WTC11 (cell line): ENCODE measurements at places on chromosomes 4 and X.

DNA sequence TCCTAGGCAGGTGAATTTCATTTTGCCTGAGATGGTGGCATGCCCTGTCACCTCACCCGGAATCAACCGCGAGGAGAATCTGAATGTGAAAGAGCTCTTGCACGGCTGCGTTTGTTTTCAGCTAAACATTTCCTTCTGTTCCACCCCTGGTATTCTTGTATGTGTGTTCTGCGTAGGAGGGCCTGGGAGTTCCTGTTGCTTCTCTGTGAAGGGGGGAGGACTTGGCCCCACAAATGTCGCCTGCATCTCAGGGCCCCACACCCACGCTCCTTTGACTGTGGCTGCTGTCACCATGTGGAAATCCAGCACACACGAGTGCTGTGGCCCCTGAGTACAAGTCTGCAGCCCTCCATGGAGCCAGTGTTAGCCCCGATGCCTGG is 45.8 kb upstream of the CLCN4 start:
- DNase-seq, result no peak

DNA sequence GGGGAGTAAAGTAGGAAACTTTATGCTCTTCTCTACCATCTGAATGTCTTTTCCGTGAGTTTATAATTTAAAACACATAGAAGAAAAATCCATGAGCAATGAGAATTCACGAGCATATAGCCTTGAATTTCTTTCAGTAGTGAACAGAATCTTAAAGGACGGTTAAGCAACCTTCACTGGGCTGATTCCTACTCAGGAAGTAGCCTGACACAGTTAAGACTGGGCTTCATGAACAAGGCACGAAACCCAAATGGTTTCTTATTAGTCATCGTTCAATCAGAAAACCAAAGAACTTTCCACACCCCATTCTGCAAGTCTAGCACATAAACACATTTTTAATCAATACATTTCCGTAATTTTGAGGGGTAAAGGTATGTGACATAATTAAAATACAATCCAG is 95.8 kb downstream of the SH3KBP1 start:
- no peak for DNase-seq

DNA sequence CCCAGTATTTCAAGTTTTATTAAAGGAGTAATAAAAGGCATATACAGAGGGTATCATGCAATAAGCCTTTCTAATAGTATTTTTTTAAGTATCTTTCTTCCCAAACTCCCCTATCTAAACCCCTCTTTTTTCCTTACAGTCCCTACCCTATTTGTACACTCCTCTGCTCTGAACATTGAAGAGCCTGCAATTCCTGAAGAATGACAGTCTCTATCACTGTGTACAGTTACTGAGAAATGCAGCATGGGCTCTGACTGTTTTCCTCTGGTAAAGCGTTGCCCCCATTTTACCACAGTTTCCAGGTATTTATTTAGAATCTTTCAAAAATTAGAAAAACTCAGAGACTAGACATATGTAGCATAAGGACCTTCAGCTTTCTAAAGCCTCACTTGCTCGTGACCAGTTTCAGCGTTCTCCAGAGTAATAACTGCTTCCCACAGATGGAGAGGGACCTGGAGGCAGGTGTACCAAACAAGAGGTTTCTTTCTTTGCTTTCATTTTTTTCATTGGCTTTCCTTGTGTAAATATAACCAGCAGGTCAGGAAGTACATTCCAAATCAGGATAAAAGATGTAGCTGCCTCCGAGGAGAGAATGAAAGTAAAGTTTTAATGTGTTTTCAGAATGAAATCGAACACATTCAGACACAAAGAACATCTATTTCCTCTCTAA is 230.8 kb downstream of the CFAP299 start:
- no peak for DNase-seq

GRCh38 chr4:183503497-183504063 is 1.3 kb upstream of the ING2 start:
- DNase-seq, result no peak

DNA sequence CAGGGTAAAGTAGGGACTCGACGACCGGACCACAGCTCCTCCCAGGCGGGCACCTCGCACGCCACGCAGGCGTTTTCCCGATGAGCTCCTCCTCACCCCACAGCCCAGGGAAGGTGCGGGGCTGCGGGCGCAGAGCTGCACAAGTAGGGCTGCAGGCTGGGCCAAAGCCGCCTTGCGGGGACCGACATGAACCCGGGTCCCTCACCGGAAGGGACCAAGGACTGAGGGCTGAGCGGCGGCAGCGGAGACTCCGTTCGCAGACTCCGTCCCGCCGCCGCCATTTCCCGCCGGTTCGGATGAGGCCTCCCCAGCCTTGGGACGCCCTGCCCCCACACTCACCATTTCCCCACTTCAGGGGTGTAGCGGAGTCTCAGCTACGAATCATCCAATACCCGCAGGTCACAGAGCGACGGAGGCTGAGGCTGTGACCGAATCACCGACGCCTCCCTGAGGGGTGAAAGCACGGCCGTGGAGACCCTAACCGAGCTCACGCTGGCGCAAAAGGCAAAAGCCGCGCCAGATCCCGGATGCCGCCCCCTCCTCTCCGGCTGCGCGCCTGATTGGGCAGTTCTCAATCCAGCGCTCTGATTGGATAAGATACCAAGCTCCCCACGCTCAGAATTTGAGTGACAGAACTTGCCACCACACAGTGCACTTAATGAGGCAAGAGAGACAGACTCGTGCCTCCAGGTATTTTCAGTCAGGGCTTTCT is at the start of gene ZNF732:
ZNF732 (minus strand) TSS at position 506 of the 712 bp plus-strand sequence; CDS start at position 342, 164 bp downstream.
- DNase-seq, result peak; percentile 89

DNA sequence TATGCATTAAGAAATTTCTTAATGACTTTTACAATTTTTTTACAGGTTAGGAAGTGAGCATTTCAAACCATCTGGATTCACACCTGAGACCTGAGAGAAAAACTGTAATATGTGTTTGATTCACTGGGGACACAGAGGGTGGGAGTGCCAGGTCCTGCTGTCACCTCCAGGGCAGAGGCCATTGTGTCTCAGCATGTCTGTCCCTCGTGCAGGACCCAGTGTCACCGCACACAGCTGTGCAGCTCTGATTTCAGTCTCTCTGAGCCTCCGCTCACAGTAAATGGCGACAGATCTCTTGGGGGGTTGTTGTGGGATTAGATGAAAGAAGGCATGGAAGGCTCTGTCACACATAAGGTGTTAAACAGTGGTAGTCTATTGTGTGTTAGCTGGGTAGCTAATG is 23.0 kb upstream of the CLDN24 start:
- DNase-seq, result no peak

- no peak for DNase-seq
These were observed 157.6 kb upstream of the C1QTNF7 start for GRCh38 chr4:15270201-15270600.

DNA sequence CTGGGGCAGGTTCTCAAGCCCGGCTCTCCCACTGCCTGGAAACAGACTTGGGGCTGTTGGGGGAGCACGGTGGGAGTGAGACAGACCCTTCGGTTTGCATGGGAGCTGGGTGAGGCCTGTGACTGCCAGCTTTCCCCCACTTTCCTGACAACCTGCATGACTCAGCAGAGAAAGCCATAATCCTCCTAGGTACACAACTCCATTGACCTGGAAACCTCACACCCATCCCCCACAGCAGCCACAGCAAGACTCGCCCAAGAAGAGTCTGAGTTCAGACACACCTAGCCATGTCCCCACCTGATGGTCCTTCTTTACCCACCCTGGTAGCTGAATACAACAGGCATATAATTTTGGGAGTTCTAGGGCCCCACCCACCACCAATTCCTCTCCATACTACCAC is 57.6 kb upstream of the UBQLN2 start:
- no peak for DNase-seq

GRCh38 chr4:11702886-11703557 is 274.3 kb upstream of the HS3ST1 start:
- DNase-seq, result no peak

- DNase-seq, result no peak
These were observed 114.9 kb downstream of the EFHC2 start for GRCh38 chrX:44228621-44229020.

- peak; percentile 19 for DNase-seq
These were observed 5.4 kb upstream of the SH3BP2 start for GRCh38 chr4:2787230-2788100.

GRCh38 chrX:48761674-48762471 is at the start of gene GLOD5:
Gene GLOD5 (plus strand): TSS chrX:48761747. CDS start chrX:48761791, 44 bp downstream.
- peak; percentile 76 for DNase-seq

DNA sequence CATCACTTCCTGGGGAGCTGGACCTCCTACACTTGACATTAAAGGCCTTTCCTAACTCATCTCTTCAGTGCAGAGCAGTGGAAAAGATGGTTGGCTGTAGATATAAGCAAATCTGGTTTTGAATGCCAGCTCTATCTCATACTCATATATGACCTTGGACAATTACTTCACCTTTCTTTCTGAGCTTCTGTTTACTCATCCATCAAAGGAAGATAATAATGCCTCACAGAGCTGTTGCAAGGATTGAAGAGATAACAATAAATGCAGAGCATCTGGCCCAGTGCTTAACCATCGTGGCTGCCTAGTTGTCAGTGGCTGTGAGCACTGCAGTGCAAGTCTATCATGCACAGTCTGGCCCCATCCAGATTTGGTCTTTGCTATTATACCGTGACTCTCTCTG is 148.1 kb upstream of the EOLA2 start:
- DNase-seq, result no peak

DNA sequence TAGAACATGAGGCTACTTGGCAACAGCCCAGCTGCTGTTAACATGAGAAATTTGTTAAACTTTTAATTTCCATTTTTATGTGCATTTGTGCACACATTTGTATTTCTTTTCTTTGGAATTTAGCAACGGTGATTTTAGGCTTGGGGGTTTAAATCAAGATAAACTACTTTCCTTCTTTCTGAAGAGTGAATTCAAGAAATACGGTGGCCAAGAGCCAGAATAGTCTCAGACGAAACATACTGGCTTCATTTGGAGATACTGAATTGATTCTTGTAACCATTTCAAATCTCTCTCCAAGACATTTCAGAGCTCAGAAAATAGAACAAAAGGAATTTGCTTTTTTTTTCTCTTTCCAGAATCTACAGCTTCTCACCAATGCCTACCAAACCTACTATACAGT is 134.1 kb upstream of the SCML1 start:
- no peak for DNase-seq

GRCh38 chr4:185738820-185739219 is 73.2 kb downstream of the SORBS2 start:
- DNase-seq, result no peak

DNA sequence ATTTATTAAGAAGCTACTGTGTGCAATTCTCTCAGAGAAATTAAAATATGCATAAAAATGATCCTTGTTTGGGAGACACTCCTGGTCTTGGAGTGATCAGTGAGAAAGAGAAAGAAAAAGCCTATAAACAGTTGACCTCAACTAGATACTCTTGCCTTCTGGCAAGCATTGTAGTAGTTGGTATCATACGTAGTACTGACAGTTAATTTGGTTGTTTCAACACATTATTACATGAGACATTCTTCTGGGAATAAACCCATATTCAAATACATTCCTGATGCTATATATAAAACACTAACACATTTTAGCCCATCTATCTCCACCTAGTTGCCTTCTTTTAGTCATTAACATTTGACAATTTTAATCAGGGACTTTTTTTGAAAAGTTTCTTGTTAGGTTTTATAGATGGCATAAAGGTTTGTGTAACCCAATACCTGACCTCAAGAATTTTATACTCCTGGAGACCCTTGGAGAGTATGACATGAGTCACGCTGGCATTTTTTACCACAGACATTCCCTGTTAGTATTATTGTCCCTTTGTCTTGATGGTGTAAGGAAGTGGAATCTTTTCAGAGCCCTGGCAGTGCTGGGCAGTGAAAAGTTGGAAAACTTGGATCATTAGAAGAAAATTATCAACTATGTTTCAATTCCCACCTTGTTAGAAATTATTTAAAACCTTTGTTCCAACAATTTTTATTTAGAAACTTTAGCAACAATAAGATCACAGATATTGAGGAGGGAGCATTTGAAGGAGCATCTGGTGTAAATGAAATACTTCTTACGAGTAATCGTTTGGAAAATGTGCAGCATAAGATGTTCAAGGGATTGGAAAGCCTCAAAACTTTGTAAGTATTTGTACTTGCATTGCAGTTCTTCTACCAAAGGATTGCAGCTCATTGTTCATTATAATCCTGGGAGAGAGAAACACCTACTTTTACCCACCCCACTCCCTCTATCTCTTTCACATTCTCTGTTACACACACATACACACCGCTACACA is 167.1 kb upstream of the PACRGL start:
- DNase-seq, result no peak

DNA sequence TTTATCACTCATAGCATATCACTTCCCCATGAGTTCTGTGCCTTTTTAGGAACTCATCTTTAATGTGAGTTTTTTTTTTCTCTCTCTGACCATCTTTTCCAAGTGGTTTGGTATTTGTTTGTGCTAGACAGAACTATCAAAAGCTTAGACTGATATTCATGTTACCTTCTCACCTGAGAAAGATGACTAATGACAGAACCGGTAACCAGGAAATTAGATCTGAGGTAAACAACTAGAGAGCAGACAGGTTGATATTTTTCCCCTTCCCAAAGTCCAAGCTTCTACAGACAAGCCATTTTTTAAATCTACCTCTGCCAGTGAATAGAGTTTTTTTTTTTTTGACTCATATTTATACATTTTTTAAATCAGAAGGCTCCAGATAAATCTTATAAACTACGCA is 17.0 kb upstream of the SRD5A3 start:
- DNase-seq, result no peak

DNA sequence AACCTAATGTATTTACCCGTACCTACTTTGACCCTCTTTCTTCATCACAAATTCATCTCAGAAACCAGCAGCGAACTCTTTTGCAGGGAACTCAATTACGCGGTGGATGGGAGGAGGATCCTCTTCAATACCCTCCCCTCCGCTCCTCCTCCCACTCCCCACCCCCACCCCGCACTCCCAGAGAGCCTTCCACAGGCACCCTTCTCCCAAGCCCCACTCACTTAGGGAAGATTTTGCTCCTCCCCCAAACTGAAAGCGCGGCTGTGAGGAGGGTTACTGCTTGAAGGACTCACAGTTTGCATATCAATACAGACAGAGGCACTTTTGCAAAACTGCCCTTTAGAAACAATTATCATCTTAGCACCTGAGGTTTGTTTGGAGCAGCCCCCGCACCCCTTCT is 960 bp upstream of the IL1RAPL1 start:
- DNase-seq, result peak; percentile 38

DNA sequence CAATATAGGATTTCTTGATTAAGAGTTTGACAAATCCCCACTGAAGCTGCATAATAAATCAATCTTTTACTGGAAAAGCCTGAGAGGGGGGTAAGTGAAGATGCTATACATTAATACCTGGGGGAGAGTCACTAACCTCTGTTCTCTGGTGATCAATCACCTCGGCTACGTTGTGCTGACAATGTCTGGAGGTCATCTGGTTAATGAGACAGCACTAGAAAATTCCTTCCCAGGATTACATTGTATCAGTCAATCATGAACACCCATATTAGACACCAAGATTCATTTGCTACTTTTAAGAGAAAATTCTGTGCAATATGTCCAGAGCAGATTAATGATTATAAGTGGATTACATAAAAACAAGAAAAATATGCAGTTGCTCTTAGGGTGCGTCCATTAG is 408.3 kb downstream of the PDHA2 start:
- DNase-seq, result no peak

DNA sequence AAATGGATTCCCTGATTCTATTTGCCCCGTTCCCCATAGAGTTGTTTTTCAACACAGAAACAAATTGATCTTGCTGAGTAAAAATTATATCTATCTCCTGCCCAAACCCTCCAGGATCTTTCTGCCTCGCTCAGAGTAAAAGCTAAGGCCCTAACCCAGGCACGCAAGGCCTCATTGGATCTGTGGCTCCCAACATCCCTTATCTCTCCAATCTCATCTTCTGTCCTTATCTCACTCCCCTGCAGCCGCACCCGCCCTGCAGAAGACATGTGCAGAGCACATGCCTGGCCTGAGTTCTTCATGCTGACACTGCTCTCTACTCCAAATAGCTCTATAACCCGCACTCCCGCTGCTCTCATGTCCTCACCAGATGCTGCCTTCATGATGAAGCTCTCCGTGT is 543.8 kb upstream of the ZFP42 start:
- no peak for DNase-seq
